Left kidney (tissue), 8 donors: ENCODE measurements at places on chromosomes 11 and 22. TPM values are rescaled to one million over a fixed set of nuclear protein-coding genes. Genes with fewer than 3 reads are reported as not detected.

Gene BRSK2
- 0.90 TPM for polyA plus RNA-seq

Gene ABCG4
- 1.0 TPM for polyA plus RNA-seq

Gene HBE1
- polyA plus RNA-seq, result 10.4 TPM

Gene RIBC2
- 7.0 TPM for polyA plus RNA-seq

Gene OR2D2
- polyA plus RNA-seq, result not detected

Gene SLC22A12
- polyA plus RNA-seq, result 3.8 TPM

Gene APOBEC3B
- polyA plus RNA-seq, result 4.4 TPM

Gene TMEM86A
- 8.1 TPM for polyA plus RNA-seq

Gene CECR2
- polyA plus RNA-seq, result 23.2 TPM

Gene ACTN3
- 1.1 TPM for polyA plus RNA-seq

- DNase-seq, result no peak
Measured at GRCh38 chr11:69380921-69381581, 87.1 kb downstream of the MYEOV start.

DNA sequence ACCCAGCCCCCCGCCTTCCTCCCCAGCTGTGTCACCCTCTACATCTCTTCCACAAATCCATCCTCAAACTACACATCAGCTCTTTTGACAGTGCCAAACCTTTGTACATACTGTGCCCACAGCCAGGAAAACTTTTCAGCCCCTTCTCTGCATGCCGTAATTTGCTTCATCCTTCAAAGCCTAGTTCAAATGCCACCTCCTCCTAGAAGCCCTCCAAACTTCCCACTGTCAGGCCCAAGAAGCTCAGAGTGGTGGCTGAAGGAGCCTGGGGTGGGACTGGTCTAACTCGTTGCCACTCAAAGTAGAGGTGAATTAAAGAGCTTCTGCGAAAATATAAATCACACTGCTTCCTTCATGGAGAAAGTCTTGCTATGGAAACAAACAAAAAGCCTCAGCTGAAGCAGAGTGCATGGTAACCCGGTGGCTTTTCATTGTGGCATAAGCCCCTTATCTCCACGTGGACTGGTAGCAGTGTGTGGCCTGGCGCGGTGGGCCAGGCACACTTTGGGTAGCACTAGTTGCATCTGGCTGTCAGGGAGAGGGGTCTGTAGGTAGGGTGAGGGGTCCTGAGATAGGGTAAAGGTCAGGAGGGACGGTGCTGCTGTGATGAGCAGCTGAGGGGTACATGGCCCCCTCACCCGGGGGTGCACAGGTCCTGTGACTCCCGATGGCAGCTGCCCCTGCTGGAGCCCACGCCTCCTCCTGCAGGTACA is 76.9 kb downstream of the MYO7A start:
- DNase-seq, result no peak

GRCh38 chr22:43447380-43447779 is 35.6 kb downstream of the MPPED1 start:
- no peak for DNase-seq

DNA sequence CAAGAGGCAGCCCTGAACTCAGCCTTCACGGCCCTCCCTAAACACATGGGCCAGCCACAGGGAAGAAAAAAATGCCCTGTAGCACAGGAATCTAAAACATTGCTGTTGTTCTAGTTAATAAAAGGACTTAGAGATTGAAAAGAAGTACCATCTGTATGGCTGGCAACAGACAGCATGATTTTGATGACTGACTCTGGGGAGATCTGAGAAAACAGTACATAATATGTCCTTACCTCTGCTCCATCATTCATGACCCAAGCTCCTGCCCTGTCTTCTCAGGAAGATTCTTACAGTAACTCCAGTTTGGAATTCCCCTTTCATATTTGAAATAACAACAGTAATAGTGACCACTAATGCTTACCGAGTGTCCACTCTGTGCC is 244.2 kb downstream of the ETS1 start:
- DNase-seq, result no peak

DNA sequence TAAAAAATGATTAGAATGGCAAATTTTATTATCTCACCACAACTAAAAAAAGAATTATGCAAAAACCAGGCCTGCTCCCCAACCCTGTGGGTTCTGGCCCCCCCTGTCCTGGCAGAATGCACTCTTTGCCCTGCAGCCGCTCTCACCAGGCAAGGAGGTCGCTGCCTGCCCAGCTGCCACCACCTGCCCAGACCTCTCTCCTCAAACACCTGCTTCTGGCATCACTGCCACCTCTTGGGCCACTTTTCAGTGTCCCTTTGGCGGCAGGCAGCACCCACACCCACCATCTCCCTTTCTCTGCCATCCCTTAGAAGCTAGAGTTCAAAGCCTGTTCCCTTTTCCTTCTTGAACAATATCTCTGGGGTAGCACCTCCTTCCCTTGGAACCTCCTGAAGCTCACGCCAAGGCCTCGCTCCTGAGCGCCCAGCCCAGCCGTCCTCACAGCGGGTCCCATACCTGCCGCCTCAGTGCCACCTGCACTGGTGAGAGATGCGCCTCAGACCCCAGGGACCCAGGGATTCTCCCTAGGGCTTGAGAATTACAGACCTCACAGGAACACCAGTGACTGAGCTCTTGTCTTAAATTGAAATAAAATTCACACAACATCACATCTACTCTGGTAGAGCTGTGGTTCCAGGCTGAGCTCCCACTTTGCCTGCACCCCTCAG is 44.6 kb downstream of the SGSM3 start:
- DNase-seq, result no peak

DNA sequence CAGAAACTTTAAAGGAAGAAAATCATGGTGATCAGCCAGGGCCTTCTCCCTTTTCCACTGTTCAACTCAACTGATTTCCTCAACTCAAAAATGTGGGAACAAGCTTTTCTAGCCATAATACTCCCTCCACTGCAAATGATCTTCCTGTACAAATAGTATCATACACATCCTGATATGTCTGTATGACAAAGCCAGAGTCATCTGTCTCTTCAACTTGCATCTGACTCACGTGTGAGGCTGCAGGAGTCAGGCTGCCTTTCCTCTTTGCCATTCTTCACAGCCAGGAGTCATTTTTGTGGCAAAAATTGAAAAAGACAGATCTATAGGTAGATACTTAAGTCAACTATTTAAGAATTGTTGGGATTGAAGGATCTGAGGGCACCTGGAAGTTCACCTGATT is 13.3 kb downstream of the PATZ1 start:
- DNase-seq, result no peak

DNA sequence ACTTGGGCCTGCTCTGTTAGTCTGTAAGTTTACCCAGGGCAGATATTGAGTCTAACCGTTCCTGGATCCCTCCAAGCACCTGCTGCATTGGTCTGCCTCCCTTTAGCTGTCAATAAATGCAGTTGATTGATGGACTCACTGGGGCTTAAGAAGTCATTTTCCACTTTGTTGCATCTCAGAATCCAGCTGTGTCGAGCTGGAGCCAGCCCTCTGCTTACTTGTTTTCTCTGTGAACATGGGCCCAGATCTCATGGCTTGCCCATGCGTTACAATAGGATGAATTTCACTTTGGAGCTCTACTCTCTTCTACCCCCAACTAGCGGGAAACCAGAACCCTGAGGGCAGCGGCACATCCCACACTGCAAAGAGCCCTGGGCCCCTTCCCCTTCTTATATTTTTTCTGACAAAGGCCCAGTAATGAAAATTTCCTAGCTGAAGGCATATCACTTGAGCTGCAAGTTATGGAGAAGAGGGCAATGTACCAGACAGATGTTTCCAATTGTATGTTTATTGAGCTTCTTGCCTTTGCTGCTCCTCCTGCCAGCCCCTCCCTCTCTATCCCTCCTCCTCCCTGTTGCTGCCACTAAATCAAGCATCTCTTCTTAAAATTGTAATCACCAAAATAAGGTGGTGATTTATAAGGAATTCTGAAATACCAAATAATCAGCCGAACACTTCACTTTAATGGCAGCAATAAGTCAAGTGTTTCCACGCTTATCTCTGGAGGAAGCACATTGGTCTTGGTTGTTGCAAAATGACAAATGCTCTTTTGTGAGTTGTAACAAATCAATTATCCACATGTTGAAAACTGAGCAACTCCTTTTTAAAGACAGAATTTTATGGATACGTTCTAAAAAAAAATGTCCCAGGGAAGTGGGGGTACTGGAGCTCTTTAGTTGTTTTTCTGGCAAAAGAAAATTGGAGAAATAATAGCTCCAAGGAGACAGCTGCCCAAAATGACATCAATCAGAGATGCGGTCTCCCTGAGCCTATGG is 212.3 kb upstream of the ZBED5 start:
- peak; percentile 56 for DNase-seq

GRCh38 chr22:24007253-24008021 is 2.2 kb upstream of the GSTT4 start:
- no peak for DNase-seq

DNA sequence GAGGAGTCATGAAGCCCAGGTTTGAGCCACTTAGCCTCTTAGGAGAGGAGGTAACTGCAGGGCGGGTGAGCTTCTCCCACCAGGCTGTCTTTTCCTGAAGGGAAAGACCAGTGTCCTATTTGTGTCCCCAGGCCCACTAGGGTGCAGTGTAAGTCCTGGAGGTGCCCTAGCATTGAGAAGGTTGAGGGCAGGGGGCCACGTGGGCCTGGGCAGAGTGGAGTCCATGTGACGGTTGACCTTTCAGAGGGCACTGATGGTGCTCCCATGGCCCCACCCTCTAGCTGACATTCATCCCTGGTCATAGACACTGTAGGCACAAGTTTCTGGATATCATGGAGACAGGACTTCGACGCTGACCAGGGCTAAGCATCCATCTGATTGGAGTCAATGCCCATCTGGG is 44.1 kb upstream of the TP53I11 start:
- DNase-seq, result no peak

- DNase-seq, result no peak
Measured at GRCh38 chr11:76462317-76462716, 17.5 kb downstream of the EMSY start.

DNA sequence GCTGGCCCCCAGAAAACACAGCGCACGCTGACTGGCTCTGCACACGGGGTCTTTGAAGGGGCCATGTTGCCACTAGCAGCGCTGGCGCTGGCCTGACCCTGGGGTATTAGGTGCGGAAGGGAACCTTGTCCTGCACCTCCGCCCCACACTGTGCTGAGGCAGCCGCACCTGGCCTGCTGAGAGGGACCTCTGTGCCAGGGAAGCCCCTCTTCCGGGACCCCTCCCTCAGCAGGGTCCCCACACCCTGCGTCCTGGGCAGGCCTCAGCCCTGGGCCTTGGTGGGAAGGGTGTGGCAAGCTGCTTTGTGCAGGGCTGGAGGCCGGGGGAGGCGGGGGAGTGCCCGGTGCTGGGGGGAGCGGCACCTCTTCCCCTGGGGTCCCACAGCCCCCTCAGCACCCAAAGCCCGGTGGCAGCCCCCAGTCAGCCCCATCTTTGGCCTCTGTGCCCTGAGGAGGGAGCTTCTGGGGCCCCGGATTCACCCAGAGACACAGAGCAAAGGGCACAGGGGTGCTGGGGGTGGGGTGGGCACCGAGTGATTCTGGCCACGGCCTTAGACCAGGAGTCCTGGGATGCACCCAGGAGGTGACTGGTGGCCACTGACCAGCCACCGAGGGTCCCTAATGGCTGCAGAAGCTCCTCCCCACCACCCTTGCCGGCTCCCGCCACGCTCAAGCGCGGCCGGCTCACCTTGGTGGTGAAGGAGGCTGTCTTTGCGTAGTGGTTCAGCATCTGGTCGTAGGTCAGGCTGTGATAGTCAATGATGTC is 11.4 kb downstream of the TTLL8 start:
- no peak for DNase-seq

- no peak for DNase-seq
Measured at GRCh38 chr22:24390576-24390975, 36.8 kb upstream of the ADORA2A start.

- no peak for DNase-seq
Measured at GRCh38 chr11:76248210-76248609, 41.9 kb upstream of the WNT11 start.

- DNase-seq, result no peak
Measured at GRCh38 chr11:8745431-8746253, 63.0 kb downstream of the RPL27A start.

DNA sequence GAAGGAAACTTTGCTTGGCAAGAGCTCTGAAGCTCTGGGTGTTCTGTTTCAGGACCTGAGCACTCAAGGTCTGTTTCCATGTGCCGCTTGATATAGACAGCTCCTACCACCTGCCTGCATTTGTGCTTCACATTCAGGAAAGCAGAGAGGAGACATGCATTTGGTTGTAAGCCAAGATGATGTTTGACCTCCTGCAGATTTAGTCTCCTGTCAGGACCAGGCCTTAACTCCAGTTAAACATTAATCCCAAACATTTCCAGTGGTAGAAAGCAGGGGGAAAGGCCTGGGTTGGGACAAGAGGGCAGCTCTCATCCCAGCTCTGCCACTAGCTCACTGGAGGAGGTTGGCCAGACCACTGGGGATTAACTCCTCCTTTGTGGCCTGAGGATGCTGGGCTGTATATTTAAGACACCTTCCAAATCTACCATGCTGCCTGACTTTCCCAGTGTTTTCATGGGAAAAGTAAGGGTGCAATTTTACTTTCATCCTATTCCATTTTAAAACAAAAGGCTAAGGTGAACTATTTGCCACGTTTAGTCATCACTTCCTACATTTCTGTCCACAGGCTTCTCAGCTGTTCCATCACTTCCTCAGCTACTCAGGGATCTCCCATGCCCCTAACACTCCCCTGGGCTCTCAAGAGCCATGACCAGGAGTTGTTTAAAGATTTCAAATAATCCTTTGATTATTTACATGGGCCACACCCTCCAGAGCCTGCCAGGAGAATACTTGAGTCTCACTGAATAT is 80.9 kb downstream of the INSC start:
- no peak for DNase-seq

DNA sequence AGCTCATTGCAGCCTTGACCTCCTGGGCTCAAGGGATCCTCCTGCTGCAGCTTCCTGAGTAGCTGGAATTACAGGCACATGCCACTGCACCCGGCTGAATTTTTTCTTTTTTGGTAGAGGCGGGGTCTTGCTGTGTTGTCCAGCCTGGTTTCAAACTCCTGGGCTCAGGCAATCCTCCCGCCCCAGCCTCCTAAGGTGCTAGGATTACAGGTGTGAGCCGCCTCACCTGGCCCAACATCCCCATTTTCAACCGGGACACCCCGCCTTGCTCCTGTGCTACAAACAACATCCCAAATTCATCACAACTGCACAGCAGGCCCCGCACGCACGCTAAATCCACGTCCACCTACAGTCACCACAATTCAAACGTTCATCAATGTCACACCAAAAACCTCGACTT is 61.0 kb downstream of the ARFGAP3 start:
- no peak for DNase-seq

DNA sequence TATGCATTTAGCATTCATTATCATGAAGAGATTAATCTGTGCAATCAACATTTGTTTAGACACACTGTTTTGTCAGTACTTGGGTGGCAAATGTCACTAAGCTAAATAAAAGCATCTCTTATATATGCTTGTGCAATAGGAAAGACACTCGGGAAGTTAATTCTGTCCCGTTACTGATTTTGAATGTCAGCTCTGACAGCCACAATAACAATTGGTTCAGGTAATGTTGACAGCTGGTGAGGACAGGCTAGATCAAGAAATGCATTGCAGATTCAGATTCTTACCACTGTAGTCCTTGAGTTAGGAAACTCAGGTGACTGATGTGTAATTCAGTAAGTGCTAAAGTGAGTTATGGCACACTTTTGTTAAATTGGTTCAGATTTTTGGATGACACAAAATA is 523.8 kb upstream of the FAT3 start:
- DNase-seq, result no peak
